ENCODE measurements at places on chromosomes 2 and 18.

GRCh38 chr2:233108611-233109490 lies 48.7 kb downstream of the INPP5D start:
- DNase-seq = no peak

- DNase-seq = no peak
These were observed 26.5 kb upstream of the RTN4 start for GRCh38 chr2:55076721-55077120.

GRCh38 chr2:42933824-42934254 lies 141.5 kb upstream of the HAAO start:
- DNase-seq = no peak

GRCh38 chr2:68717305-68717661 lies 17.3 kb upstream of the ARHGAP25 start:
- DNase-seq = no peak

DNA sequence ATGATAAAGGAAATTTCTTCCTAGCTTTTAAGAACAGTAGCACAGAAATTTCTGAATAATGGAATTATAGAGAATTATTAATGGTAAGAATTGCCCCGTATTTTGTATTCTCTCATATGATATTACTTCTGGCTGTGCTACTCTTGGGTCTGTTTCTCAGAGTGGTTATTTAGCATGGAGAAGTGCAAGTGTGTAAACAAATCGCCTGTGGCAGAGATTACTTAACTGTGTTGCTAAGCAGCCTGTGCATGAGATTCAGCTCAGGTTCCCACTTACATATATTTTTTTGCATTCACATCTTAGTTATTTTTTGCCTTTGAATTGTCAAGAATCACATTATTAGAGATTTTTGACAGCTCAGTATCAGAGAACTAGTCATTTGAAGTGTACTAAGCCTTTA lies 80.1 kb upstream of the NFATC1 start:
- DNase-seq = no peak

- no peak for DNase-seq
These were observed 194.7 kb downstream of the RND3 start for GRCh38 chr2:150292807-150293206.

DNA sequence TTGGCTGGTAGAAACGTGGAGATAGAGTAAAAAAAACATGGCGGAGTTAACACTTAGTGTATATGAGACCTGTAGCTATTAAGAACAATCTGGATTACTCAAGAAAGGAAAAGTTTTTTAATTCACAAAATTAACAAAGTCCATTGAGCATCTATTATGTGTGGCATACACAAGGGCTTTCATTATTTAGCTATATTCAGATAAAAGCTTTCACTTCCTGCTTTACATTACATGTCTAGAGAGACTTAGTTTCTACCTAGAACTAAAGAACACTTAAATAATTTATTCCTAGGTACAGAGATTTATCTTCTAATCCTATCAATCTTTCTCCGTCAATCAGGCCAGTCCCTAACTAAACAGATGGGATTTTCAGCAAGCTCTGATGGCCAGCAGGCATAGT lies 196.0 kb upstream of the SLC39A10 start:
- no peak for DNase-seq

- DNase-seq = no peak
These were observed 222.0 kb downstream of the KLHL29 start for GRCh38 chr2:23606968-23607367.

DNA sequence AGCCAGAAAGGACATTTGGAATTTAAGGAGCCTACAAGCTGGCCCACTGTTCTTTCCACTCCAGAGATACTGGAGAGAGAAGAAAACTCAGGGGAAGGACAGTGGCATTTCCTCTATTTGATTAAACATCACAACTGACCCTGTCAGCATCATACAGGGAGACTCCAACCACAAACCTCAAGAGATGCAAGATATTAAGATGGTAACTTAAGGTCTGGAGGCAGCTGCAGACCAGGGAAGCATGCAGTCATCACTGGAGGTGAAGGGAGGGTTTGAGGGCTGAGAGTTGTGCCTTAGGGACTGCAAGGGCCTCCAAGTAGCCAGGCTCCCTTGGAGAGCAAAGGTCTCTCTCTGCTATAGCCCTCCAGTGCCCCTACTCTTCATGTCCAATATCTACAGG lies 67.4 kb downstream of the RNF152 start:
- peak; percentile 20 for DNase-seq

DNA sequence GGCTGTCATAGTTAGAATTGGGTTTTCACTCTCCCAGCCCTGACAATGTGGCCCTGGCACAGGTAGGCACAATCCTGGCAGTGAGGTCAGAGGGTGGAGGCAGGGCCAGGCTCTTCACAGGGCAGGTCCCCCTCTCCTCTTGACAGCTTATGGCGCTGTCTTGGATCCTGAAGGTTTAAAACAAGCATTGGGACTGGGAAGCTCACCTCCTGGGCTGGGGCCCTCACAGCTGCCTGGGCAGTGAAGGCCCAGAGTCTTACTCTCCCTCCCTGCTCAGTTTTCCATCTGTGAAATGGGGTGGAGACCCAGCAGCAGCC lies 23.3 kb downstream of the LBH start:
- DNase-seq = no peak

DNA sequence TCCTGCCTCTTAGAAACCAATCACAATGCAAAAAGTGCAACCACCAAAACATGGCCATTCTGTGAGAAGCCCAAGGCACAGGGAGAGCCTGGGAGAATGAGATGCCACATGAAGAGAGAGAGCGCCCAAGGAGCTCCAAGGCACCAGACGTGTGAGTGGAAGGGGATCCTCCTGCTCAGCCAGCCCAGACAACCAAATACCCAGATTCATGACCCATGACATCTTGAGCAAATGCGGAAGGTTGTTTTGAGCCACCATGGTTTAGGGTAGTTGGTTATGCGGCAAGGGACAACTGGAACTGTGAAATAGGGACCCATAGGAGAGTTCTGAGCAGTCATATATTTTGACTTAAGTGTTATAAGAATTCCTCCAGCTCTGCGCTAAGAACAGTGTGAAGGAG lies 7.0 kb downstream of the AFF3 start:
- DNase-seq = no peak

GRCh38 chr2:85754313-85755095 lies 713 bp downstream of the ATOH8 start:
- DNase-seq = no peak

- no peak for DNase-seq
These were observed 76.9 kb downstream of the ACTR3 start for GRCh38 chr2:113966832-113967231.

- DNase-seq = no peak
These were observed 6.5 kb upstream of the YWHAQ start for GRCh38 chr2:9637330-9637729.

- DNase-seq = no peak
These were observed 819.8 kb upstream of the ID2 start for GRCh38 chr2:7861910-7862702.

DNA sequence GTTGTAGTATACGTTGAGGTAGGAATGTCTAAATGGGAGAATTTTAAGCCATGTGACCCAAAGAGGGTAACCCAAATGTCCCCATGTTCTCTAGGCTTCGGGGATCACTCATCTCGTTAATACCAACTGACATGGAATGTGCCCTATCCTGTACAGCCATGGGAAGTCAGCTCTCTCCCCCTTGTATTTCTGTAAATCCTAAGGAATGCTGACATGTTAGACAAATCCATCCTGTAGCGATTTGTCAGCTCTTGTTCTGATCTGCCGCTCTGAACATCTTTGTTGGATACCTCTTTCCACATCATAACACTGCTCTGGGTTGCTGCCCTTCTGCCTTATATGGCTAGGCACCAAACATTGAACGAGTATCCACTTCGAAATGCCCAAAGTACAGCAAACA lies 350.6 kb downstream of the RND3 start:
- no peak for DNase-seq

DNA sequence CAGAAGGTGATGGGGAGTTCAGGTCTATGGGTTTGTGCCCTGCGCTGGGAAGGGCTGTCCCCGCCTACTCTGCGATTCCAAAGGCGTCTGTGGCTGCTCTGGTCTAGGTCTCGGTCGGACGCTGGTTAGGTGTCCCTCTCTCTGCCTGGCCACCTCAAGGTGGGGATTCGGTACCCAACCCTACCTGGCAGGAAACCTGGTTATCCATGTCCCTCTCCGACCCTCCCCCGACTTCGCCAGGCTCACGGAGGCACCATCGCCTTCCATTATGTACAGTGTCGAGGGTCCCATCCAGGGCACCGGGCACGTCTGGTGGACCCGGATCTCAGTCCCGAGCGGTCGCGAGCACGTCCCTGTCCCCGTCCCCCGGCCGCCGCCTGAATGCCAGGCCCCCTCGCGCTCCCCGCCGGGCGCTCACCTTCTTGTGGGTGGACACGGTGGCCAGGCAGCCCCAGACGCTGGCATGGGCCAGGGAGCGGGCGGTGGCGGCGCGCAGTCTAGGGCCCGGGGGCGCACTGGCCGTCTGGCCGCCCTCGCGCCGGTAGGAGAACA lies 628 bp downstream of the CREG2 start:
- no peak for DNase-seq

DNA sequence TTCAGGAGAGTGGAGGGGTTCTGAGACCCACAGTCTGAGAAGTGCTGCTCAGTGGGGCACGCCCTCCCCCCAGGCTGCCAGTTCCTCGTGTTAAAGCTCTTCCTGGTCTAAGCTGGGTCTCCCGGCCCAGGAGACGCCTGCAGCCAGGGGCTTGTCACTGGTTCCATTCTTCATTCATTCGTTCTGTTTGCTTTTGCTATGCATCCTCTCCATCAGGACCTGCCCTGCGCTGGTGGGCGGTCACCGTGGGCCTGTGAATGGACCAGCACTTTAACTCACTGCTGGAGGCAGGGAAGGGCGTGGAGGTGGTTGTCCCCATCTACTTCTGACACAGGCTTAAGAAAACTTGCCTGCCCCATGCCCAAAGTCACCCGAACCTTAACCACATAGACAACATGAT lies 272.8 kb upstream of the HDAC4 start:
- no peak for DNase-seq

DNA sequence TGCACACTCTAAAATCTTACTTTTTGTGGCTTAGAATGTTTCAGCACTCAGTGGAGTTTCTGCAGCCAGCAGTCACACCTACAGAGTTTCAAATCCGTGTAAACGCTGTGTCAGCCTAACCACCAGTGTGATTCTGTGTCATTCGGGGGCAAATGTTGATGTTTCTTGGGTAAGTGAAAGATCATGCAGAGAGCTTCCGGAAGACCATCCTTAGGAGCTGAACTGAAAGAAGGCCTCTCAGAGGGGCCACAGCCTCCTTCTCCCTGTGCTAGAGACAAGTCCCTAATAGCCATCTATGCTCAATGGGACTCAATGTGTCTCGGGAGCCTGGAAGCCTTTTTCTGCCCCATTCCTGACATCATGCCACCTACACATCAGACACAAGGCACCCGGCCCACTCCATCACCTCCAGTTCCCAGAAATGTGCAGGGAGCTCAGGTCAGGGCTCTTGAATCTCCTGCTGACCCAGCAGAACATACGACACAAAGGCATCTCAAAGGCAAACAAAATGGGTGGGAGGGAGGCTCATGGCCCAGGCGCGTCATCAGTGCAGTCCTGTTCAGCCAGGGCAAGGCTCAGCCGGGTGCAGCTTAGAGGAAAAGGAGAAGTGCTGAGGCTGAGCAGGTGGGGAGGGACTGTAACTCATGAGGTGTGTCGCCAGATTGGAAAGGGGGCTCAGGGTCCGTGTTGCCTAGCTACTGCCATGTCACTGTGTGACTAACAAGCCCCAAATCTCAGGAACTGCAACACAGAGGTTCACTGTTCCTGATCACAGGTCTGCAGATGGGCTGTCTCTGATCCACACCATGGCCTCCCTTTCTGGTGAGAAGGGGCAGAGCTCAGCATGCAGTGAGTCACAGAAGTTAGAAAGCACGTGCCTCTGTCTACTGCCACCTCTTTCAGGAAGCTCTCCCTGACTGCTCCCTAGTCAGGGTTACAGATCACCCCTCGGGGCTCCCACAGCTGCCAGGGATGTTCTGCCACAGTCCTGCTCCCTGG lies 82.0 kb downstream of the SMAD7 start:
- no peak for DNase-seq

- no peak for DNase-seq
These were observed 40.0 kb upstream of the EPG5 start for GRCh38 chr18:46007165-46007564.

DNA sequence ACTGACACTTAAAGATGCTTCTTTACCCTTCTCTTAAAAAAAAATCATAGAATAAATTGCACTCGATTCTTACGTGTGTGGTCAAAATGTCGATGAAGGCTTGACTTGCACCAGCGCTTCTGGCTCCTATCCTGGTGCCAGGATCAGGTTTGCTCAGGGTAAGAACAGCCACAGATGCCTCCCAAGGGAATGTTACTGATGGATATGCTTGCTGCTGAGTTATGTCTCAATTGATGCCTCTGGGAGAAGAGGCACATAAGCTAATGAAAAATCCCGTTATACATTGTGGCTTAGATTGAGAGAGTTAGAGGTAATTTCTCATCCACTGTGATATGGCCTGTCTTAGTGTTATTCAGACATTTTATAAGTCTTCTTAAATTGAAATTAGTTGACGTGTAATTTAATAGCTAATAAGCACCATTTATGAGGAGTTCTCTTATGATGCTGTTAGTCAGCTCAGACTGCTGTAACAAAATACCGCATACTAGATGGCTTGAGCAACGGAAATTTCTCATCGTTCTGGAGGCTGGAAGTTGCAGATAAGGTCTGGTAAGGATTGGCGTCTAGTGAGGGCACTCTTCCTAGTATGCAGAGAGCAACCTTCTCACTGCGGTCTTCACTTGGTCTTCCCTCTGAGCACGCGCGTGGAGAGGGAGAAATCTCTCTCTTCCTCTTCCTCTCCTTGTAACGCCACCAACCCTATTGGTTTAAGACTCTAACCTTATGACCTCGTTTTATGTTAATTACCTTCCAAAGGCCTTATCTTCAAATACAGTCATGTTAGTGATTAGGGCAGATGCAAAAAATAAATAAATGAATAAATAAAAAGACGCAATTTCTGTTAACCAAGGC lies 116.6 kb upstream of the NOSTRIN start:
- no peak for DNase-seq

GRCh38 chr18:61199171-61199848 lies 133.9 kb upstream of the CDH20 start:
- no peak for DNase-seq

DNA sequence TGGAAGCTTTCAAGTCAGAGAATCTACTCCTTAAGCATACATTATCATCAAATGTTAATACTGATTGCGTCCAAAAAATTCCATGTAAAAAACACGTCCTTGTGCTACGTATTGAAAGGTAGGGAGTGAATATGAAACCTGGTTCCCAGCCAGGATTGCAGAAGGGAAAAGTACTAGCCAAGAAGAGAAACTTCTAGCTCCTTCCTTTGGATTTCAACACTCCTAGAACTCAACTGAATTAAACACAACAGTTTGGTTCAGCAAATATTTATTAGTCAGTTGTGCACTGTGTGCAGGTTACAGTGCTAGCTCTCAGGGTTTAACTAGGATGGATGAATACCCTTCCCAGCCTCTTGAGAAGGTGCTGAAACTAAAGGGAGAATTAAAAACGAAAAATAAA lies 33.9 kb upstream of the FHL2 start:
- DNase-seq = no peak

- no peak for DNase-seq
These were observed 804.3 kb downstream of the RNF144A start for GRCh38 chr2:7721413-7721995.

DNA sequence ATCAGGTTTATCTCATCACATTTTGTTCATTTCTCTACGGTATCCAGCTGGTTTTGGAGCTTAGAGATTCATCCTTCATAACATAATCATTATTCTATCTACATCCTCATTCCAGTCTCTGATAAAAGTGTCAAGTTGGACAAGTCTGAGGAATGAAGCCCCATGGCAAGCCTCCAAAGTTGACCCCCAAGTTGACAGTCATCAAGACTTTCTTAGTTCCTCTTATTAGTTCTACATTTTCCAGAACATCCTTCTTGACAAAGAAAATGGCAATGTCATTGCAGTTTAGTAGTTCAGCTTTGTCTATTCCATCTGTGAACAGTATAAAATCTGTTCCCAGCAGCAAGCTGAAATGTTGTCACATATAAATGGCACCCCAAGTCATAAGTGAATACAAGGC lies 4.5 kb upstream of the TMSB10 start:
- DNase-seq = no peak

All from AG09319 (cell line).